ENCODE measurements at places on chromosomes 13 and 19. TPM values are rescaled to one million over a fixed set of nuclear protein-coding genes. Genes with fewer than 3 reads are reported as not detected.

Gene SIGLEC14
- not detected for total RNA-seq

Gene KLK15
- total RNA-seq: not detected

Gene NLRP4
- total RNA-seq: not detected

Gene URAD
- total RNA-seq: not detected

Gene GPR12
- total RNA-seq: not detected

Data from hair follicle dermal papilla cell (primary cell).